Stimulated activated CD4-positive, alpha-beta T cell treated with anti-CD3 and anti-CD28 coated beads, Interleukin-2, amount 100 ng/mL, for 24 hours (primary cell): ENCODE measurements at places on chromosomes 12 and 14.

DNA sequence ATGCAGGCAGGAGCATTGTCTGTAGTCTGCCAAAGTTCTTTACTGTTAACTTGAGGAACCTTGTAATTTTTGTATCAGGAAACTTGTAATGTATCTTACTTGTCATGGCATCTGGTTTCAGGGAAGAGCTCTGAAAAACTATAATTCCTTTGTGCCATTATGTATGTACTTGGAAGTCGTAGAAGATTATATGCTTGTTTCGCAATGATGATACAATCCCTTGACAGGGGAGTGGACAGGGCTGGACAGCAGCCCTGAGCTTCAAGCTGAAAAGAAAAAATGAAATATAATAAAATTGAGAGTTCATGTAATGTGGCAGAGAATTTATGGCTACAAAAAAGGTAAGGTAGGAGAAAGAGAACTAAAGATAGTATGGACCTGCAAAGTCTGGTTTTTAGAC, 7.4 kb upstream of the DLGAP5 start:
- DNase-seq = no peak

- peak; percentile 42 for DNase-seq
Measured at GRCh38 chr14:59187802-59188460, 536 bp upstream of the DAAM1 start.

DNA sequence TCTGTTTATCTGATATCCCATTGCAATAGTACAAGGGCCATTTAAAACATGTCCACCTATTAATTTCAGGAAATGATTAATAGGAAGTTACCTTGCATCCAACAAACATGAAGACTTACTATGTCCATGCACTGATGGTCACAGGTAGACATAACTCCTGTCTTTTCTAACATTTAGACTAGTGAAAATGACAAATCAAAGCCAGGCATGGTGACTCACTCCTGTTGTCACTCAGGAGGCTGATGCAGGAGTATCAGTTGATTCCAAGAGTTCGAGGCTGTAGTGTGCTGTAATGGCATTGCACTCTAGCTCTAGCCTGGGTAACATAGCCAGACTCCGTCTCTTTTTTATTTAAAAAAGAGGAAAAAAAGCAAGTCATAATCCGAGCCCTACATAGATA, 14.8 kb downstream of the HSP90B1 start:
- no peak for DNase-seq

- no peak for DNase-seq
Measured at GRCh38 chr12:116204169-116204568, 73.3 kb downstream of the MED13L start.

DNA sequence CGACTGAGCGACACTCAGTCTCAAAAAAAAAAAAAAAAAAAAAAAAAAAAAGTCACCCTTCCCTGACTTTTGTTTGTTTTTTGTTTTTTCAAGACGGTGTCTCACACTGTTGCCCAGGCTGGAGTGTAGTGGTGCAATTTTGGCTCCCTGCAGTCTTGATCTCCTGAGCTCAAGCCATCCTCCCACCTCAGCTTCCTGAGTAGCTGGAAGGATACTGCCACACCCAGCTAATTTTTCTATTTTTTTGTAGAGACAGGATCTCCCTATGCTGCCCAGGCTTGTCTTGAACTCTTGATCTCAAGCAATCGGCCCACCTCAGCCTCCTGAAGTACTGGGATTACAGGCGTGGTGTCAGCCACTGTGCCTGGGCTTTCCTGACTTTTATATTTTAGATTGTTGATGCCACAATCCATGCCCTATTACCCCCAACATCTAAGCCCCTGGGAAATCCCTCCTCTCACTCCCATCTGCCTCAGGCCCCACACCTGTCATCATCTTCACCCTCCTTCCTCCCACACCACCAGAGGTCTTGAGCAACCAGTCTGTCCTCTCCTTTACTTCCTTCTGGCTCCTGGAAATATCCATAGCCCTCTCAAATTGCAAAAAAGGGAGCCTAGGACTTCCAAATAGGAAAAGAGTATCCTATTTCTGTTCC, 7.8 kb downstream of the IKZF4 start:
- DNase-seq = no peak

DNA sequence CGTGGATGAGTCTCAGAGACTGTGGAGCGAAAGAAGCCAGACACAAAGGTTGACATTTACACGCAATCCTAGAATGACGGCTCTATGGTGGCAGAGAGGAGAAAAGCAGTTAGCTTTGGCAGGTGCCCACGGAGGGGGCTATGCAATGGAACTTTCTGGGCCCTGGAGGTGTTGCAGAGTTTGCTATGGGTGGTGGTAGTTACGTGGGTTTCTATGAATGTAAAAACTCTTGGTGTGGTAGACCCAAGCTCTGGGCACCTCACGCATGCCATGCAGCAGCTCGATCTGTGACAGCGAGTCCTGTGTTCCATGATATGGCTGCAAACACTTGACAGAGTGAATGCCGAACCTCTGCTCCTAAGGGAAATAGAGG, 5.0 kb upstream of the INF2 start:
- no peak for DNase-seq

- peak; percentile 66 for DNase-seq
Measured at GRCh38 chr12:1797011-1797901, 23.1 kb upstream of the LRTM2 start.

- peak; percentile 71 for DNase-seq
Measured at GRCh38 chr14:89618811-89619551, 201.9 kb upstream of the FOXN3 start.

- DNase-seq = no peak
Measured at GRCh38 chr12:48054955-48055821, 50.7 kb downstream of the SENP1 start.

GRCh38 chr14:99516871-99517642, 35.8 kb downstream of the CCNK start:
- no peak for DNase-seq

DNA sequence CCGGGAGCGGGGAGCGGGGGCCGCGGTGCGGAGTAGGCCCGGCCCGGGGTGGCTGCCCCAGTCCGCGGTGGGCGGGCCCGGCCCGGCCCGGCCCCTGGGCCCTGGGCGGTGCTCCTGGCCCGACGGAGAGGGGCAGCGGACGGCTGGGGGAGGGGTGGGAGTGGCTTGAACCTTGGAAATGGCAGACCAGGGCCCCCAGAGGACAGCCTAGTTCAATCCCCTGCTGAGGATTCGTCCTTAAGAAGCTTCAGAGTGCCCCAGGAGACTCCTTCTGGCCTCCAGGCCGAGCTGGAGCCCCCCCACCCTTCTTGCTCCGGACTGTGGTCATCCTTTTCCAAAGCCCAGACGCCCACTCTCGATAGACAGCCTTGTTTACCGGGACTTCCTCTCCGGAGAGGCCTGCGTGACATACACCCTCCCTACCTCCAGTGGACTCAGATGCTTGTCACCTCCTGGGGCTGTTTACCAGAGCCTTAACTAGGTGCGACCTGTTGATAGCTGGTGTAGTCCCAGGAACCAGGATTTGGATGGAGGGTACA, 458 bp downstream of the KHNYN start:
- peak; percentile 67 for DNase-seq

- DNase-seq = no peak
Measured at GRCh38 chr12:64747695-64748094, 11.5 kb downstream of the GNS start.

- DNase-seq = no peak
Measured at GRCh38 chr12:78096909-78097597, 266.4 kb downstream of the NAV3 start.

- DNase-seq = no peak
Measured at GRCh38 chr12:110543252-110543959, 39.7 kb downstream of the PPTC7 start.

DNA sequence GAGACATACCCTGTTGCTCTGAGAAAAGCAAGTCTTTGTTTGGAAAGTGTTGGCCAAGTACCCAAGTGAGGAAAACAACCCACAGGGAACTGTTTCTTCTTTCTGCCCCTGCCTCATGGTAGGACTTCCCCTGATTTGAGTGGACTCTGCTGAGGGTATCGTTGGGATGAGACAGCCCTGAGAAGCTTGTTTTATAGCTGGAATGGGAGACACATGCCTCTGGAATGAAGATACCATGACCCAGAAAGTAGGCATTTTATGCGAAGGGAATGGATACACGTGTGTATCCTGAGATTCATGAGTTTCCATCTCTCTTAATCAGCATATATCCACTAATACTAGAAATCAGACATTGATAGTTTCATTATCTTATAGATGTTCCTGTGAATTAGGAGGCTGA, 382.3 kb downstream of the ATP23 start:
- DNase-seq = no peak

DNA sequence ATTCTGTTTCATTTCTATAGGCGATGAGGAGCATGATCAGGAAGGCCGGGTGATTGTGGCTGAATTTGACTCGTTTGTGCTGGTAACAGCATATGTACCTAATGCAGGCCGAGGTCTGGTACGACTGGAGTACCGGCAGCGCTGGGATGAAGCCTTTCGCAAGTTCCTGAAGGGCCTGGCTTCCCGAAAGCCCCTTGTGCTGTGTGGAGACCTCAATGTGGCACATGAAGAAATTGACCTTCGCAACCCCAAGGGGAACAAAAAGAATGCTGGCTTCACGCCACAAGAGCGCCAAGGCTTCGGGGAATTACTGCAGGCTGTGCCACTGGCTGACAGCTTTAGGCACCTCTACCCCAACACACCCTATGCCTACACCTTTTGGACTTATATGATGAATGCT, 1.9 kb downstream of the APEX1 start:
- DNase-seq = no peak

GRCh38 chr14:93234798-93235197, 27.7 kb downstream of the UBR7 start:
- DNase-seq = no peak
